ENCODE measurements at places on chromosomes 2 and 18. TPM values are rescaled to one million over a fixed set of nuclear protein-coding genes. Genes with fewer than 3 reads are reported as not detected.

Gene UGT1A3
- total RNA-seq = not detected

Gene ECEL1
- total RNA-seq = 1.6 TPM

Gene LIMS3
- total RNA-seq = 16.3 TPM

Gene TCF4
- 267 TPM for total RNA-seq

Gene FLACC1
- total RNA-seq = 4.2 TPM

Gene MARCHF4
- 0.14 TPM for total RNA-seq
